ENCODE measurements at places on chromosomes 7 and 10.

DNA sequence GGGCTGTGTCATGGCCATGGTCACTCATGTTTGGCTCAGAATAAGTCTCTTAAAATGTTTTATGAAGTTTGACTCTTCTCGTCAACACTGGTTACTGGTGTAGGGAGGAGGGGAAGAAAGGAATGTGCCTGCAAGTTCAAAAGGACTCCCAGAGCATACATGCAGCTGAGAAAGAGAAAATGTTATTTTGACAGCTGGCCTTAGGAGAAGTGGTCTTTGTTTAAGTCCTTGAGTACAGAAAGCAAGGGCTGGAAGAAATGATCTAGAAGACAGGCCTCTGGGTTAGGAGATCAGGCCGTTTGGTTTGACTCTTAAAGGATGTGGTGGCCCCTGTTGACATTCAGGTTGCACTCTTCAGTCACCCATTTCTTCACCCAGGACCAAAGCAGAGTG, 245.5 kb downstream of the REEP3 start:
- DNase-seq = no peak

GRCh38 chr7:142992427-142992826, 30.3 kb upstream of the KEL start:
- DNase-seq = no peak

- DNase-seq = no peak
Measured at GRCh38 chr10:62735464-62736167, 68.9 kb upstream of the ADO start.

DNA sequence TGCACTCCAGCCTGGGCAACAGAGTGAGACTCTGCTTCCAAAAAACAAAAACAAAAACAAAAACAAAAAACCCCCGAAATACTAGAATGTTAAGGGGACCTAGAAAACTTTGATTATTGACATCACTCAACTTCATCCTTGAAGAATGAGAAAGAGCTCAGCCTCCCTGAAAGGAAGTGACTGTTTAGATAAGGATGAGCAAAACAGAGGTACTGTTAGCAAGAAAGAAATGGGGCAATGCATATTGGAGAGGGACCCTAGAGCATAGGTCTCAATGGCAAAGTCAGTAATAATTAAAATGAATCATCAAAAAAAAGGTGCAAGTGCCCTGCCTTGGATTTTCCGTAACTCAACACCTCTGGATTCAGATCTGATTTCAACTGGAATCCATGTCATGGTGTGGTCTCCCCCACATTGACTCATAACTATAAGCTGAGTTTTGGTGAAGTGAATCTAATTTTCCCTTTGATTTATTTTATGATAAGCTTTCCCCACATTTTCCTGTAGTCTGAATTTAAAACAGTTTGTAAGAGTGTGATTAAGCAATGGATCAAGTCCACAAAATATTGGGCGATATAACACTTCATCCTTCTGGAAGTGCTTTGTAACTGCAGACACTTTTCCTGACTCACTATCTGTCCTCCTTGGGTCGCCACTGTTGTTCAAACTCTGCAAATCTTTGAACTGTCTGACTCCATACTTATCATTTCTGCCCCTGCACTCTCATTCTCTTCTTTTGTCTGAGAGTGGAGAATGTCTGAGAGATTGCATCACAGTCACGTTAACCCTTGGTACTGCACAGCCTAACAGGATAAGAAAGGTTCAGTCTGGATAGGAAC, 224.8 kb upstream of the LYZL1 start:
- DNase-seq = no peak

DNA sequence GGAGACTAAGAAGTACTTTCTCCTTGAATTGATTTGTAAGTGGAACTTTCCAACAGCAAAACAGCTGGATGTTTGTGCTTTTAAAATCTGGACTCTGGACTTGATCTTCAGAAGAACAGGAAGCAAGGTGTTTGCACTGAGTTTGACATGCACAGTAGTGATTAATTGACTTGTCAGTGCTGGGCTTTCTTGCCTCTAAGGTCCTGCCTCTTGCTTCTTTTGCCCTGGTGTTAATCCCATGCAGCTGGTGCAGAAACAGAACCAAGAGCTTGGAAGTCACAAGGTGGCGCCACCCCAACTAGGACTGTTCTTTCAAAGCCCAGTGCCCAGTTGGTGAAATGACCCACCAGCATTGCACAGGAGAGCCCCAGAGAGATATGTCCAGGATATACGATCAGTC, 66.8 kb upstream of the SEPHS1 start:
- no peak for DNase-seq

GRCh38 chr7:30451539-30452279, 26.9 kb downstream of the NOD1 start:
- DNase-seq = no peak

DNA sequence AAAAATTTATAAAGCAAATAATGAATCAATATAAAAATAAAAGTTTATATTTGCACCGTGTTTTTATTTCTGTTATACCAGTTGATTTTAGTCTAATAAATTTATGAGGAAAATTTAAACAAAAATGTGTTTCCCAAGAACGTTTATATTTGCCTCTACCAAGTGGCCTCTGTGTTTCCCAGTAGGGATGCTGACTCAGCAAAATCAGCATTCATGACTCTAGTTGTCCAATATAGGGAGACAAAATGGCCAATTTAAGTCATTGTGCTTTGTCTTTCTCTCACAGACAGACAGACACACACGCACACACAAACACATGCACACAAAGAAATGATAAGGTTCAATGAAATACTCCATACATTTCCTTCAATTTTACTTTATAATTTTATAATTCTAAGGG, 942.5 kb upstream of the ZWINT start:
- DNase-seq = no peak

GRCh38 chr7:131557652-131558385, 1.4 kb upstream of the PODXL start:
- no peak for DNase-seq

- no peak for DNase-seq
Measured at GRCh38 chr7:22622116-22622785, 104.7 kb upstream of the IL6 start.

- no peak for DNase-seq
Measured at GRCh38 chr7:93799750-93800357, 90.7 kb downstream of the TFPI2 start.

DNA sequence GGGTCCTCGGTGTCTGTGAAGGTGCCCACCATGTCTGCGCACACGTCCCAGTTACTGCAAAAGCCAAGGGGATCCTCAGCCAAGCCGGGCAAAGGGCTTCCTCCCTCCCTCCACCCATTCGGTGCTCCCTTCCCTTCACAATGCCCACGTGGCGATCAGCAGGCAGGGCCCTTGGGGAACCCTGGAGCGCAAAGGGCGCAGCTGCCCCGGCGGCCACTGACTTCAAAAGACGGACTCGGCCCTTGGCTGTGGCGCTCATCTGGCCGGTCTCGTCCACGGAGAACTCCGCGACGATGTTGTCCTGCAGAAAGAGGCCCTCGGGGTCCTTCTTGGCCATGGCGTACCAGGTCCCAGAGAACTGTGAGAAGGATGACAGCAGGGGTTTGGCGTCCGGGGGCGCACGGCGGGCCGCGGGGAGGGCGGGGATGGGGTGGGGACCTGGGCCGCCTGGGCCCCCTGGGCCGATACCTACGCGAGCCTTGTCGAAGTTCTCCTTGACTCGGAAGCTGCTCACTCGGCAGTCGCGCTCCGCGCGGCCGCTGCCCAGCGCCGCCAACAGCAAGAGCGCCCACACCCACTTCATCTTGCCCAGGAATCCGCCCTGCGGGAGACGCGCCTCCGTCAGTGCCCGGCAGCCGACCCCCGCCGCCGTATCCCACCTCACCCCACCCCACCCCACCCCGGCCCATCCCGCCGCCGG, 439 bp downstream of the RBP4 start:
- DNase-seq = no peak

GRCh38 chr10:22693371-22693784, 21.0 kb downstream of the PIP4K2A start:
- no peak for DNase-seq

- no peak for DNase-seq
Measured at GRCh38 chr10:51960494-51960895, 261.1 kb upstream of the CSTF2T start.

DNA sequence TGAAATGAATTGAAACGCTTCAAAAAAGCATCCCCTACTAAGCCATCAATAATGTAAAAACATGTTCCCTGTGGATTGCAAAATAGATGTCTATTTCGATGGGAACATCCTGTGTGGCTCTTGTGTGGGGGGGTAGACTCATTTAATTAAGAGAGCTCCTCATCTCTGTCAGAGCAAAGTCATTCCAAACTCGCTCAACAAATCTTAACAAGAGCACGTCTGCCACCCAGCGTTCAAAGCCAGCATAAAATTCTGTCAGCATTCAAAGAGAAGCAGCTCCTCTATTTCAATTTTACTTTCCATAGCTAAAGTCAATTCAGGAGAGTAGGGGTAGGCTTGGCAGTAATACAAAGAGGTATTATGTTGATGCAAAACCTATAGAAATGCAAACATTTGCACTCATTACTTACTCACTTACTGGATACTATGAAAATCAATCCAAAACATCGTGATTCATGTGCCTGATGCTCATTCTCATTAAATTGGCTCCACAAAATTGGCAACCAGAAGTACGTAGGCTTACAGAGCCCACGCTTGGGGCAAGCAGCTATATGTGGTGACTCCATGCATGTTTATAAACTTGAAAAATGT, 114.9 kb downstream of the IPMK start:
- DNase-seq = peak; percentile 63

DNA sequence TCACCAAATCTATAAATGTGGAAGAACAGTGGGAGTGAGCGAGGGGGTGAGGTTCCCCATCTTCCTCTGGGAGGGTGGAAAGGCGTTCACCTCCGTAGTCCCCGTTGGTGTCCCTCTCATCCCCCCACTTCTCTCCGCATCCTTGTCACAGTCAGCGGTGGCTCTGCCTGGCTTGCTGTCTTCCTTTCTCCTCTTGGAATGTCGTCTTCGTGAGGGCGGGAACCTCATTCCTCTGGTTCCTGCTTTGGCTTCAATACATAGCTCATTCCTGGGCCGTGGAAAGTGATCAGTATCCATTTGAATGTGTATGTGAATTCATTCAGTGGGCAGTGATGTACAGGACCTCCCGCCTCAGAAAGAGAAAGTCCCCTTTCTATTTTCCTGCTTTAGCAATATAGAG, 289.4 kb downstream of the CAMK1D start:
- DNase-seq = no peak

GRCh38 chr10:12470719-12471118, 121.4 kb downstream of the CAMK1D start:
- no peak for DNase-seq

GRCh38 chr7:47586925-47587324, 5.0 kb upstream of the TNS3 start:
- peak; percentile 26 for DNase-seq

DNA sequence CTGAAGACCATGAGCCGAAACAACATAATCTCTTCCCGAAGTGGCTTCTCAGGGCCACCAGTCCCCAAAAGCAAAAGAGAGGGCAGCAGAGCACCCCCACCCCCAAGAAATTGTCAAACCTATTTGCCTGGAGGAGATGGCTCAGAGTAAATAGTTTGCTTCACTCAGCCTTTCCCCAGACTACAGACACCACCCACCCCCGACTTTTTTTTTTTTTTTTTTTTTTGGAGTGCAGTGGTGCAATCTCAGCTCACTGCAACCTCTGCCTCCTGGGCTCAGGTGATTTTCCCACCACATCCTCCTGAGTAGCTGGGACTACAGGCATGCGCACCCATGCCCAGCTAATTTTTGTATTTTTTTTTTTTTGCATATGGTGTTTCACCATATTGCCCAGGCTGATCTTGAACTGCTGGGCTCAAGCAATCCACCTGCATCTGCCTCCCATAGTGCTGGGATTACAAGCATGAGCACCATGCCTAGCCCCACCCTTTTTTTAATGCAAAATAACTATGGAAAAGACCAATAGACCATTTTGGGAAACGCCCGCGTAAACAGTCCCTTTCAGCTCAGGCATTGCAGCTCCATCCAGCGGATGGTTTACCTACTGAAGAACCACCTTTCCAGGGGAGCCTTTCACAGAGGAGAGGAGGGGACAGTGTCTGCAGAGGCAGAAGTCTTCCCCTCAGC, 9.7 kb downstream of the ZMIZ1 start:
- no peak for DNase-seq

DNA sequence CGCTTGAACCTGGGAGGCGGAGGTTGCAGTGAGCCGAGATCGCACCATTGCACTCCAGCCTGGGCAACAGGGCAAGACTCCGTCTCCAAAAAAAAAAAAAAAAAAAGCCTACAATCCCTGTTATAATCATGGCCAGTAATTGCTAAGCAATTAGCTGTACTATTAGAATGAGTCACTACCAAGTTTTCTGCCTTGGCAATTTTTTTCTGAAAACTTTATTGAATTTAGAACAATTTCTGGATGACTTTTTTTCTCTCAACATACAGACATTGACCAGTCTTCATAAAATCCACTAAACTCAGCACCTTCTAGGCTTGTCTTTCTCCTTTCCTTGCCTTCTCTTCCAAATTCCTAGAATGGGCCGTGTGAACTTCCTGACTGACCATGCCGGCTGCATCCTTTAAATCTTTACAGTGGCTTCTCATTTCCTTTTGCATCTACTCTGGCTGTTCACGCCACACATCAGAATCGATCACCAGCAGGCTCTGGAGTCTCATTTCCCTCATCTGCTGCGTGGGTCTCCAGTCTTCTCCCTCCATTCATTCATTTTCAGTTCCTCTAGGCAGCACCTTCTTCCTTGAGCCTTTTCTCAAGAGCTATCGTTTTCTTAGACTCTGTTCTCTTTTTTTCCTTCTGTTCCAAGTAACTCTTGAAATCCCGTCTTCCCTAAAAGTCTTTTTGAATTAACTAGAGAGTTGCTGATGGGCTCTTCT, 107.9 kb downstream of the KAT6B start:
- no peak for DNase-seq

GRCh38 chr10:95363303-95363912, 72.6 kb upstream of the PDLIM1 start:
- no peak for DNase-seq

DNA sequence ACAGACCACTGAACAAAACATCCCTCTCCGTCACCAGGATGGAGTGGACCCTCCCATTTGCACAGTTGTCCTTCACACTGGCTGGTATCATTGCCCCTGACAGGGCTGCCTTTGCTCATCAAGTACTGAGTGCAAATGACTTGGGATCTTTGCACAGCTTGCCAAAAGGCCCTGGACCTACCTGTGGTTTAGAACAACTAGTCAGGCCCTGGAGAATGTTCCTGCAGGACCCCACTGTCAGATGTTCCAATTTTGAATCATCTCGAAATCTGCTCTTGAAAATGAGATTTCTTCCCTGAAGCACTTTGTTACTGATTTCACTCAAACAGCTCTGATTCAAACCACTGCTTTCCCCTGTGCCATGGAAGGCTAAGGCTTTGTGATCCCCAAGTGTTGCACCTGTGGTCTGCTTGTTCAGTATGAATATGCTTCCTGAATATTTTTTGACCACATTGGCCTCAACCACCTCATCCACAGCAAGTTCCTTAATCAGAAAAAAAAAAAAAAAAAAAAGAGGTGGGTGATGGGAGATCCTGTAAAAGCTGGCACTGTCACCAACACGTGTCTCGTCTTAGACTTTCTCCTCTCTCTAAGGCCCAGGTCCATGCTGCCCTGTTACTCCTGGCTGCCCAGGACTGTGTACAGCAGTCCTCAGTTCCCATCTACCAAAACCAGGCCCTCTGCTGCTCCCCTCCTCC, 2.7 kb upstream of the AOAH start:
- no peak for DNase-seq
